A549 treated with CORT108297 at 1 μM for 4 hours (cell line): ENCODE measurements at places on chromosomes 16 and 17. TPM values are rescaled to one million over a fixed set of nuclear protein-coding genes. Genes with fewer than 3 reads are reported as not detected.

TELO2 gene
- total RNA-seq: 23.9 to 48.2 TPM (median 45.1 TPM) in 5 replicates

HOXB7 gene
- 32.6 to 36.9 TPM (median 33.6 TPM) in 5 replicates for total RNA-seq

CCL4L2 gene
- total RNA-seq: not detected in 5 replicates

RGS9 gene
- 6.0 to 7.4 TPM (median 6.0 TPM) in 5 replicates for total RNA-seq

ZNF629 gene
- total RNA-seq: 15.1 to 17.9 TPM (median 16.2 TPM) in 5 replicates

SLC38A8 gene
- not detected in 5 replicates for total RNA-seq

KRTAP2-3 gene
- 0.11 to 0.18 TPM (median 0.17 TPM) in 3 of 5 replicates, not detected in the others for total RNA-seq

ZKSCAN2 gene
- total RNA-seq: 1.9 to 2.2 TPM (median 2.1 TPM) in 5 replicates

TPSAB1 gene
- total RNA-seq: 0.13 TPM in 1 of 5 replicates, not detected in the others

CHP2 gene
- 0.05 to 0.07 TPM in 2 of 5 replicates, not detected in the others for total RNA-seq
